ENCODE measurements at places on chromosomes 5 and 9.
A peak's percentile ranks its signal among the peaks of the same experiment; 100 is the strongest.

DNA sequence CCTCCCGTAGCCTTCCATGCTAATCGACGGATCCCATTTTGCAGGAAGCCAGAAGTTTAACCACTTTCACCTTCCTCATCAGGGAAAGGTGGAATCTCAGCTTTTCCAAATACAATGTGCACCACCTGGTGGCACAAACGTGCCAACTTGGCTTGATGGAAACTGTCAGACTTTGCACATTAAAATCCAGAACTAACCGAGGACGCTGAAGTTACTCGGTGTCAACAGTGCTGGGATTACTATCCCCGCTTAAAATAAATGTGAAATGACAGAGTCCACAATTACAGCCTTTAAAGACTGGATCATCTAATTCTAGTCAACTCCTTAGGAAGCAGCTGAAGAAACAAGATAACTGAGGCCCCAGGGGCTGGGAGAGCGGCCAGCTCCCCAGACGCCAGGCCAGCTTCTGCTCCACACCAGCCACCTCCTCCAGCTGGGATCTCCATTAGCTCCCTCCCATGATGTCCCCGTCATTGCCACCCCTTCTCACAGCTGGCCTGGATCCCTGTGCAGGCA lies 50.1 kb upstream of the RETREG1 start:
- no peak for DNase-seq

- peak; percentile 82 for DNase-seq
These were observed 25.3 kb upstream of the ENHO start for GRCh38 chr9:34547960-34548611.

DNA sequence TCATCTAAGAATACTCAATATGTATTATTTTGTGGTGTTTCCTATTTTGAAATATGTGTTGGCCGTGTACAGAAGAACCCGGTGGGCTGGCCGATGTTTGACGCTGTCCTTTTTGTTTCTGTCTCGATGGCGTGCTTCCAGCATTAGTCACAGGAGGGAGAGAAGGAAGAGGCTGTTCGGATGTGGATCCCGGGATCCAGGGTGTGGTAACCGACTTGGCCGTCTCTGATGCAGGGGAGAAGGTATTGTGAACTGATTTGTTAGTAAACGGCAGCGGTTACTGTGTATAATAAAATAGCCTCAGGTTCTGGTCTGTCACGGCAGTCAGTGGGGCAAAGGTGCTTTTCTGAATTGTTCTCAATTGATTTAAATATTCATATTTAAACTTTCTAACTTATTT lies 275.0 kb downstream of the ARHGEF28 start:
- DNase-seq, result no peak

DNA sequence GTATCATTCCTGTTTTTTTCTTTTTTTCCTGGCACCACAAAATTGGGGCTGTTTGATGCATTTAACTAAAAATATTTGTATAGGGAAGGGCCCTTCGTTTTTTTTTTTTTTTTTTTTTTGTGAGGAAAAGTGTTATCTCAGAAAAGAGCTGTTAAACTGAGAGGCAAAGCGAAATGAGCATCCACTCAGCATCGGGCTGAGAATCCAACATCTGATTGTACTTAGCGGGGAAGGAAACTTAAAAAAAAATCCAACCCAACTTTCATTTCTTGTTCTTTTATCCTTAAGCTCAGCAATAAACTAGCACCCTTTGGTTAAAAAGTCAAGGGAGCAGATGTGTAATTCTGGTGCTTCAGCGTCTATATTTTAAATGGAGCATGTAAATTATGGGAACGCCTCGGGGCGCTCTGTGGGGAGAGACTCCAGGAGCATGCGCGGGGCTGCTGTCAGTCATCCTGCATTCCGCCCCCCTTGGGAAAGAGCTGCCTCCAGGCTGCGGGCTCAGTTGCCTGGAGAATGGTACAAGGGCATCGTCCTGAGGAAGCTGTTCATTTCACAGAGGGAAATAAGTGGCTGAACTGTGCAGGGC lies 33.3 kb downstream of the DMRT2 start:
- DNase-seq, result no peak

GRCh38 chr9:137989156-137989555 lies 111.6 kb downstream of the CACNA1B start:
- no peak for DNase-seq

DNA sequence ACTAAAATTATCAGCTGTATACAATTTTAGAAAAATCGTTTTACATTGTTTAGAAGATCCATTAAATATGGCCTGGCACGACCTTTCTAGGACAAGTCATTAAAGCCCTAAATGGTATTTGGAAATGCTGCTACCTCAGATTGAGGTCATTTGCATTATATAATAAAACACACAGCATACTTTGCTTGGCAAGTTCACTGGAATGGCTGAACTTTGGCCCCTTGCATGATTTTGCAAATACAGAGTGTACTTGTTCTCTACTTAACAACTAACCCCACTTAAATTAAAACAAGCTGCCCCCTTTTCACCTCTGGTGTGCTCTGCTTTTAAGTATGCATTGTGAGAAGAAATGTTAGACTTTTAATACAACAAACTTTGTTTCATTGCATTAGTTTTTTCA lies 860.1 kb downstream of the PTPRD start:
- no peak for DNase-seq

- no peak for DNase-seq
These were observed 101.7 kb downstream of the GDNF start for GRCh38 chr5:37738057-37738691.

GRCh38 chr5:24407466-24407865 lies 237.3 kb downstream of the CDH10 start:
- no peak for DNase-seq

- no peak for DNase-seq
These were observed 328.6 kb downstream of the PIK3R1 start for GRCh38 chr5:68544091-68544647.

GRCh38 chr5:74257645-74258313 lies 382.7 kb downstream of the ENC1 start:
- no peak for DNase-seq

- DNase-seq, result no peak
These were observed 1.0 kb upstream of the RXRA start for GRCh38 chr9:134325096-134325812.

DNA sequence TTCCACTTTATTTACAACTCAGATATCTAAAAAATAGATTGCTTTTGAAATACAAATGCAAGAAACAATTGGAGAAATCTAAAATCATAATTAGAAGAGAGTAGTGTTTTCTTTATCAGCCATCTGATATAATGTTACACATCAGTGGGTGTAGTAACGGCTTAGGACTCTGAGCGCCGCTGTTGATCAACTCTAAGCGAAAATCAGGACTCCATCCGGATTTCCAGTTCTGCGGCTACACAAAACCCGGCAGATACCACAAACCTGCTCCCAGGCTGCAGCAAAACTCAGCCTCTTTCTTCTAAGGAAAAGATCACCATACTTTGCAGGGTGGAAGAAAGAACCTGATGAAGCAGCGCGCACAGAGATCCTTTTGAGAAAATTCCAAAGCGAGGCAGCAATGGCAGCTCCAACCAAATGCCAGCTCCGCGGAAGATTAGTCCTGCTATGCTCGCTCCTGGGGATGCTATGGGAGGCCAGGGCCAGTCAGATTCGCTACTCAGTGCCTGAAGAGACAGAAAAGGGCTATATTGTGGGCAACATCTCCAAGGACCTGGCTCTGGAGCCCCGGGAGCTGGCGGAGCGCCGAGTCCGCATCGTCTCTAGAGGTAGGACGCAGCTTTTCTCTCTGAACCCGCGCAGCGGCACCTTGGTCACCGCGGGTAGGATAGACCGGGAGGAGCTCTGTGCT lies at the start of gene PCDHGA9:
Gene PCDHGA9, plus strand, starts transcription at position 226 of the 691 bp plus-strand sequence. Its CDS starts 175 bp downstream, at position 401.
- no peak for DNase-seq

GRCh38 chr9:1599961-1600360 lies 415.2 kb upstream of the SMARCA2 start:
- DNase-seq, result no peak

DNA sequence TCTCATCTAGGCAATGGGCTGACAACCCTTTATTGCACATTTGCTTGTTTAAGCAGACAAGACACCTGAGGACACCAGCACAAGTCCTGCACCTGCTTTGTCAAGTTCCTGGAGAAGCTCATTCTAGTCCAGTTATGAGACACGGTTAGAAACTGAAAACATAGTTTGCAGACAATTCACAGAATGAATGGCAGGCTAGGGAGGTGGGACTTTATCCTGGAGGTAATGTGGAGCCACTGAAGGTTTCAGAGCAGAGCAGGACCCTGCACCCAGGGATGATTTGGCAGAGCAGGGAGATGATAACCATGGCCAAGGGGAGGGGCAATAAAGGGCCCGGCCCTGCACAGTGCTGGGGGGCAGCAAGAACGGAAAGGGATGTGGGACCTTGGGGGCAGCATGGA lies 50.7 kb upstream of the SLC25A51 start:
- no peak for DNase-seq

DNA sequence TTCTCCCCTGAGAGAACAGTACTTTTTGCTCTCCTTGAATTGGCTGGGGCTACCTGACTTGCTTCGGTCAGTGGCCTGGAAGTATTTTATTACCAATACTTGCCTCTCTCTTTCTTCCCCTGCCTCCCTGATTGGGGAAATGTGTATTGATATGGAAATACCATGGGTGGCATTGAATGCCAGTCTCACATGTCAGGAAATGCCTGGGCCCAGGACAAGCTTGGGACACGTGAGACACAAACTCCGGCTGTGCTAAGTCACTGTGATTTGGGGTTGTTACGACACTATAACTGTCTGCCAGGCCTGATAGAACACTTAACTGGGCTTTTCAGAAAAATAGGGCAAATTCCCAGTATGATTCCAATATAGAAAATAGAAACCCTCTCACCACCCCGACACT lies 238.3 kb downstream of the GADD45G start:
- no peak for DNase-seq

GRCh38 chr5:166909040-166909439 lies 1382.4 kb upstream of the WWC1 start:
- no peak for DNase-seq

DNA sequence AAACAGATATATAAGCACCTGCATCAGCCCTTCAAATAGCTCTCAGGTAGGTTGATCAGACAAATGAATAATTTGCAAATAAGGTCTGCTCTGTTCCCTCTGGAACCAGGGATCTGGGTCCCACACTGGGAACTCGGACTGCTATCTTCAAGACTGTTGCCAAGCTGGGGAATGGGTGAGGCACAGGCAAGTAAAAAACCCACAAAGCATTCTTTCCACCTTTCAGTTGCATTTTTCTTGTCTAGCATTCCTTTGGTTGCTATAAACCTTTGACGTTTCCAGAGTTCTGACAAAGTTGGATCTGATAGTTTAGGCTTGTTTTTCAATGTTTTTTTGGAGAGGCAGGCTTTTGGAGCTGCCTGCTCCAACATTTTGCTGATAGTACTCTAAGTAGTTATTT lies 20.1 kb downstream of the FBXL17 start:
- DNase-seq, result no peak

- no peak for DNase-seq
These were observed 93.5 kb upstream of the RIOK2 start for GRCh38 chr5:97276474-97277120.

GRCh38 chr9:86700629-86701028 lies 246.7 kb downstream of the GAS1 start:
- no peak for DNase-seq

GRCh38 chr9:136211441-136212344 lies 6.8 kb upstream of the LHX3 start:
- DNase-seq, result peak; percentile 65

GRCh38 chr5:141431286-141431685 lies 979 bp downstream of the PCDHGA12 start:
- no peak for DNase-seq

GRCh38 chr9:94110821-94111252 lies 26.6 kb downstream of the PTPDC1 start:
- DNase-seq, result no peak
